ENCODE measurements at places on chromosomes 13 and 19.

DNA sequence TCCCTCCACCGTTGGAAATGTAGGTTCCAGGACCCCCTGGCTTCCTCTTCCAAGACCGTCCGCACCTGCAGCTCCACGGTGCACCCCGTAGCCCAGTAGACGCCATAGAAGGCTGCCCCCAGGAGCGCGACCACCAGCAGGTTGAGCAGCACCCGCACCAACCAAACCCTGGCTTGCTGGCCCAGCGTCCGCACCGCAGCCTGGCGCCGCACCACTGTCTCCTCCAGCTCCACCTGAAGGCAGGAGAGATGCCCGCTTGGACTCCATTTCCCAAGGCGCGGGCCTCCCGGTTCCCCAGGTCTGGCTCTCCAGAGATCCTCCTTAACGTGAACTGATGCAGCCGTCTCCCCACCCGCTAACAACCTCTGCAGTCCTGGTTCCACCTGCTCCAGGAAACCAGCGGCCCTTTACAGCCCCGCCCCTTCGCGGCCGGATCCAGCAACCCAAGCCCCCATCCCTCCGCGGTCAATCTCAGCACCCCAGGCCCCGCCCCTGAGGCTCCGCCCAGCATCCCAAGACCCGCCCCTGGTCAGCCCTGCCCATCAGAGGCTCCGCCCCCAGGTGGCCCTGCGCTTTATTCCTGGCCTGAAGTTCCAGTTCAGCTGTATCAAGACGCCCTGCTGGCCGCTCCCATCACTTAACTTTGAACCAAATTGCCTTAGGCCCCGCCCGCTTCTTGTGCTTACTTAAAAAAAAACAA, 5.0 kb upstream of the LENG1 start:
- DNase-seq = no peak

GRCh38 chr13:33870046-33870668, 52.2 kb downstream of the RFC3 start:
- no peak for DNase-seq

DNA sequence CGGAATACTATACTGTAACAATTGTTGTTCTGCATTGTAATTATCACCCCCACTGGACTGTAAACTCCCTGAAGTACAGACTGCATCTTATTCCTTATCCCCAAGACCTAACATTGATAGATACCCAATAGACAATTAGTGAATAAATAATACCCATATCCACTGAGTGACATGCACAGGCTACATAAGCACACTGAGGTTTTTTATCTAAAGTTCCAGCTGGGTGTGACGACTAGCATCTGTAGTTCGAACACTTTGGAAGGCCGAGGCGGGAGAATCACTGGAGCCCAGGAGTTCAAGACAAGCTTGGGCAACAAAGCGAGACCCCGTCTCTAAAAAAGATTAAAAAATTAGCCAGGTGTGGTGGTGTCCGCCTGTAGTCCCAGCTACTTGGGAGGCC, 2.5 kb downstream of the KPNA3 start:
- DNase-seq = no peak

GRCh38 chr13:38415233-38415632, 65.6 kb downstream of the UFM1 start:
- no peak for DNase-seq

DNA sequence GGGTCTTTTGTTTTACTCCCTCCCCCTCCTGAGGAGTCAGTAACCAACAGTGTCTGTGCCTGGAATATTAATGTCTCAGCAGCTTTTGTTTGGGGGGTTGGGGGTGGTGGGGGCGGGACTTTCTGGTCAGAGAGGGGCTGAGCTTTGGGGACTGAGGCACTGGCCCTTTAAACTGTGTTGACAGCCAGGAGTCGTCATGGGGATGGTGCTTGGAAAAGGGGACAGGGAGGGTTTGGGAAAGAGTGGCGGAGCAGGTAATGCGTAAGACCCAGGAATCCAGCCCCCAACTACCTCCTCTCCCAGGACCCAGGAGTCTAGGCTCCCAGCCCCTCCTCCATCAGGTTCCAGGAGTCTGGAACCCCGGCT, 5.2 kb downstream of the CADM4 start:
- DNase-seq = no peak

DNA sequence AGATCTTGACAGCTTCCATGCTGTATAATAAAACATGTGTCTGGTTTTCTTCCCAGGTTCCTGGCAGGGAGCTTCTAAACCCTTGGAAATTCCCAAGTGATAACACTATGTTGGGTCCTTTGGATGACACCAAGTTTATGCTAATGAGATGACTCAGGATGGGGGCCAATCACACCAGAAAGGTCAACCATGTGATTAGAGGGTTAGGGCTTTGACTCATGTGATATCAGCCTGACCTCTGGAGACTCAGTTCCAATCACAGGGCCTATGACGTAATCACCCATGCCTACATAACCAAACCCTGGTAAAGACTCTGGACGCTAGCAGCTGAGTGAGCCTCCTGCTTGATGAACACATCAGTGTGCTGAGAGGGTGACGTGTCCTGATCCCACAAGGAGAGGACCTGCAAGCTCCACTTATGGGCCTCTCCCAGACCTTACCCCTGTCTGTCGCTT, 203.6 kb downstream of the DCLK1 start:
- no peak for DNase-seq

DNA sequence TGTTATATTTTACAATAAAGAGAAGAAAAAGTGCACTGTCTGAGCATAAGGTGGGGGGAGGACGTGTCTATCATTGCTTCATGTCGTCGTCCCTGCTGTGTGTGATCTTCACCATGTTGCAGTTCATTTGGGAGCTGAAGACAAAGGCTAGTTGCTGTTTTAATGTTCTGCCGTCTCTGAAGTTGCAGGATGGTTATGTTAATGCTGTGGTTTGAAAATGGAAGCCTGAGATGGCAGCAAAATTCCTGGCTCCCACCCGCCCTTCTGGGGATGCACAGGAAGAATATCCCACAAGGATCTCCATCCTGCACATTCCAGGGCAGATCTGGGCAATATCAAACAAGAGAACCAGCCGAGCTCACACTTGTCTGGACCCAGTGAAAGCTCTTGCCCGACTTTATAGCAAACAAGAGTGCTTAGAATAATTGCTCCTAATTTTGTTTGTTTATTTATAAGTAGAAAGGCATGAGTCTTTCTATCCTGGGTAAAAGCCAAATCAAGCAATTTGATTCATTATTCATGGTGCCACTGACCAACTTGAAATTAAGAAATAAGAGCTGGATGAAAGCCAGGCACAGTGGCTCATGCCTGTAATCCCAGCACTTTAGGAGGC, 110.3 kb upstream of the ABCC4 start:
- DNase-seq = no peak

DNA sequence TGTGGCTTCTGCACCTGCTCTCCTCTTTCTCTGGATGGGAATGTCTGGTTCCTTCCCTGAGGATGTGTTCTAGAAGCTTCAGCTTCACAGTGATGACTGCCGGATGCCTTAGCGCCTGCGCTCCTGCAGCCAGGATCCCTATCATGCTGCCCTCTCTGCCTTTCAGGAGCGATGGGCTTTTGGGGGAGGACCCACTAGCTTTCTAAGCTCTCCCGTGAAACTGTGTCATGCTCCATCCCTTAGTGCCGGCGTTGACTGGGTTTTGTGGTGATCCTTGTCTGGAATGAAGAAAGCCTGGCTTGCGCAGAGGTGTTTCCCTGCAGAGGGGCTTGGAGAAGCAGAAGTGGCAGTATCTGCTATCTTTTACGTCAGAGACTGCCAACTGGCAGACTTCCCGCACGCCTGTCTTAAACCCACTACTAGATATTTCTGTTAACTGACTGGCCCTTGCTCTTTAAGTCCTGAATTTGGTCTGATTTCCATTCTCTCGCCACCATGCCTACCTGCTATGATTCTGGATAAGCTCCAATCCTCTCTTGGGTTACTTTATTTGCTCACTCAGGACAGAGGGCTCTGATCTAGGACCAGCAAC, 3.8 kb upstream of the KMT2B start:
- DNase-seq = no peak

- no peak for DNase-seq
These were observed 65.1 kb downstream of the SIAH3 start for GRCh38 chr13:45786293-45786920.

DNA sequence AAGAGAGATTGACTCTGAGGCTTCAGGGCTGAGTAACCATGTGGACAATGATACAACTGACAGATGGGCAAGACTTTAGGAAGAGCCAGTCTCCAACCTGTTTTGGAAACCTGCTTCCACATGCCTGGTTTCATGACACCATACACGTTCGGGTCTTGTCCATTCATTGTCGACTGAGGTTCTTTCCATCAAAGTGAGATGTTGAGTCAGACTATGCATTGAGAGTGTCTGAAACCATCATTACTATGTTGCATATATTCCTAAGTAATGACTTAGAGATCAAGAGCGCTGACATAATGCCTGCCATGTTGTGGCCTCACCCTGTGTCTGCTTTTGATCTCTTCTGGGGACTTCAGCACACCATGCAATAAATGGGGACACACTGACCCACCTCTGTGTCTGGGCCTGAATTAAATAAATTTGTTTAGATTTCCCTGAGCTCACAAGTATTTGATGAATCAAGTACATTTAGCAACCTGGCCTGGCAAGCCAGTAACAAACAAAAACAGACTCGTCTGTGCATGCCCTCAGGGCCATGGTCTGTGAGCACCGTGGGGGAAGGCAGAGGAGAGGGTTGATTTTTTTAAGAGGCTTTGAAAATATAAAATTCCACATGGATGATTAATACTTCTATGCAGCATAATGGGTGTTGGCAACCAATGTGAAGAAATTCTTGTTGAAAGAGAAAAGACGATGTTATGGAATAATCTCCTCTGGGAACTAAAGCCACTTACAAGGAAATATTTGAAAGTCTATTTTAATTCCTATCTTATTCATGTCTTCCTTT, 49.9 kb upstream of the UBAC2 start:
- no peak for DNase-seq

GRCh38 chr19:7575434-7576040, 20.1 kb upstream of the CAMSAP3 start:
- no peak for DNase-seq

- DNase-seq = no peak
These were observed 403.8 kb downstream of the SLITRK5 start for GRCh38 chr13:88074794-88075510.

- DNase-seq = no peak
These were observed 533.4 kb upstream of the NBEA start for GRCh38 chr13:34408640-34409039.

DNA sequence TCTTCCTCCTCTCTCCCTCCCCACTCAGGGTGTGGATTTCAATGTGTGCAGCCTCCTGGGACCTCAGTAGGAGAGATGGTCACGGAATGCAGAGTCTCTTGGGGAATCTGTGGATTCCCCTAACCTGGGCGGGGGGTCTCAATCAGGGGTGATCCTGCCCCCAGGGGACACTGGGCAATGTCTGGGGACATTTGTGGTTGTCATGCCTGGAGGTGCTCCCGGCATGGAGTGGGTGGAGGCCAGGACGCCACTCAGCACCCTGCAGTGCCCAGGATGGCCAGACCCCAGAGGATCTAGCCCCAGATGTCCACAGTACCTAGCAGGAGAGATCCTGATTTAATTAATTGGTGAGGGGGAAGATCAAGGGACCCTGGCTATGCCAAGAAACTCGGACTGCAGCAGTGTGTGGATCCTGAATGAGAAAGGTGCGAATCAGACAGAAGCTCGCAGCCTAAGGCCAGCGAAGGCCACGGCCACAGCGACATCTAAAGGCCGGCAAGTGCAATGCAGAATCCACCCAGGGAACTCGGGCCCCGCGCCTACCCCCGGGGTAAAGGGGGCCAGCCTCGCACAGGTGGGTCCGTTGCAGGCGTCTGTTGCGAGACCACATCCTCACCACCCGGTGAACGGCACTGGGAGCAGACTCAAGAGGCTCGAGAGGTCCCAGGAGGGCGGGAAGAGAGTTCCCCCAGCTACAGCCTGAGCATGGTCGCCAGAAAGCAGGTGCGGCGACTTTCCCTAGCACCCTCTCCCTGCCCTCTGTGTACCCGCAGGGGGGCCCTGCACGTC, 88.8 kb downstream of the GNG7 start:
- no peak for DNase-seq

GRCh38 chr19:47613165-47614020, 4.5 kb downstream of the BICRA start:
- DNase-seq = no peak

DNA sequence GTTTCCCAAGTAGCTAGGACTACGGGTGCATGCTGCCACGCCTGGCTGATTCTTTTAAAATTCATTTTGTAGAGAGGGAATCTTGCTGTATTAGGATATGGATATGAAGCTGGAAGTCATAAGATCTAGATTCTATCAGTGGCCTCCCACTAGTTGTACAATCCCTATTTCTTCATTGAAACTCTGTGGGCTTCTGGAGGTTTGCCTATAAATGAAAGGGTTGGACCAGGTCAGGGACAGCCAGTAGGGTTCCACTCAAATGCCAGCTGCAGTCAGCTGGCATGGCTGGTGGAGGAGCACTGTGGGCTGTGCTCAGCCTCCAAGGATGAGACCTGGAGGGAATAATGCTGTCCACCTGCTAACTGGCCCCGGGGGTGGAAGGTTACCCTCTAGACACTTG, 110.2 kb upstream of the GJB6 start:
- DNase-seq = no peak

GRCh38 chr13:30398601-30399072, 23.7 kb upstream of the UBE2L5 start:
- no peak for DNase-seq

GRCh38 chr19:28726533-28727479, 486.1 kb downstream of the UQCRFS1 start:
- DNase-seq = no peak

DNA sequence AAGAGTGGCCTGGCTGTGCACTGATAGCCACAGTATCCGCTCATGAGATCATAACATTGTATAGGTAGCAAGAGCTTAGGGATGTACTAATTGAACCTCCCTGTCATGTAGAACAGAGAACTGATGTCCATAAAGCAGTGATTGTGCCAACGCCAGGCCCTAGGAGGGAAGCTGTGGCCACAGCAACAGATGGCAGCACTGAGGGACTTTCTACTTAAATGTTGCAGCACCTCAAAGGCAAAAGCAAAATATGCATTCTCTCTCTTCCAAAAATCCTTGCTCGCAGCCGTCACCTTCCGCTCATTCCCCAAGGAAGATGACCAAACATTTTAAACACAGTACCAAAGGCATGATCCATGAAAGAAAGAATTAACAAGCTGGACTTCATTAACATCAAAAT, 32.3 kb downstream of the COL4A1 start:
- DNase-seq = no peak

GRCh38 chr13:51193387-51193786, 28.8 kb upstream of the FAM124A start:
- no peak for DNase-seq

- DNase-seq = no peak
These were observed 11.5 kb upstream of the TFDP1 start for GRCh38 chr13:113573065-113573464.

DNA sequence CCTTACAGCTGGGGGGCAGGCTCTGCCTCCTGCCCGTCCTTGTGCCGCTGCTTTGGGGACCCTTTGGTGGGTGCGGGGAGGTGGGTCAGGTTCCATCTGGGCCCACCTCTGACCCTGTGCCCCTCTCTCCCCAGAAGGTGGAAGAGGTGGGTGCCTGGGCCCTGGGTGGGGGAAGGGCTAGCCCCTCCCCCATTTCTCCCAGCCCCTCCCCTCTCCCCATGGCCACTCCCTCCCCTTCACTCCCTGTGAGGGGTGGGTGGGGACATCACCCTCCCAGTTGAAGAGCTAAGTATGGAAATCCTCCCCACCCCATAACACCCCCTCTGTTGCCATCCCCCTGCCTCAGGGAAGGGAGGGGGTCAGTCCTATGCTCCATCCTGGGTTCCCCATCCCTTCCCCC, 14.2 kb downstream of the ARHGEF1 start:
- no peak for DNase-seq

GRCh38 chr13:51122868-51123566, 11.9 kb upstream of the C13orf42 start:
- DNase-seq = no peak

Measured in activated naive CD8-positive, alpha-beta T cell treated with anti-CD3 and anti-CD28 coated beads, Interleukin-2, amount 50 U/mL, for 16 hours (primary cell).